Dermis microvascular lymphatic vessel endothelial cell (primary cell): ENCODE measurements at places on chromosomes 12 and 14.

DNA sequence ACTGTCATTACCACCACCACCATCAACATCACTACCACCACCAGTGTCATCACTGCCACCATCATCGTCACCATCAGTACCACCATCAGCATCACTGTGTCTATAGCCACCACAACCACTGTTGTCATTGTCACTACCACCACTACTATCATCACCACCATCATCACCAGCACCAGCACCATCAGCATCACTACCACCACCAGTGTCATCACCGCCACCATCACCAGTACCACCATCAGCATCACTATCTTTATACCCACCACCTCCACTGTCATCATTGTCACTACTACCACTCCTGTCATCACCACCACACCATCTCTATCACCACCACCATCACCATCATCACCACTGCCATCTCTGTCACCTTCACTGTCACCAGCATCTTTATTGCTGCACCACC, 60.6 kb downstream of the BEGAIN start:
- no peak for DNase-seq

DNA sequence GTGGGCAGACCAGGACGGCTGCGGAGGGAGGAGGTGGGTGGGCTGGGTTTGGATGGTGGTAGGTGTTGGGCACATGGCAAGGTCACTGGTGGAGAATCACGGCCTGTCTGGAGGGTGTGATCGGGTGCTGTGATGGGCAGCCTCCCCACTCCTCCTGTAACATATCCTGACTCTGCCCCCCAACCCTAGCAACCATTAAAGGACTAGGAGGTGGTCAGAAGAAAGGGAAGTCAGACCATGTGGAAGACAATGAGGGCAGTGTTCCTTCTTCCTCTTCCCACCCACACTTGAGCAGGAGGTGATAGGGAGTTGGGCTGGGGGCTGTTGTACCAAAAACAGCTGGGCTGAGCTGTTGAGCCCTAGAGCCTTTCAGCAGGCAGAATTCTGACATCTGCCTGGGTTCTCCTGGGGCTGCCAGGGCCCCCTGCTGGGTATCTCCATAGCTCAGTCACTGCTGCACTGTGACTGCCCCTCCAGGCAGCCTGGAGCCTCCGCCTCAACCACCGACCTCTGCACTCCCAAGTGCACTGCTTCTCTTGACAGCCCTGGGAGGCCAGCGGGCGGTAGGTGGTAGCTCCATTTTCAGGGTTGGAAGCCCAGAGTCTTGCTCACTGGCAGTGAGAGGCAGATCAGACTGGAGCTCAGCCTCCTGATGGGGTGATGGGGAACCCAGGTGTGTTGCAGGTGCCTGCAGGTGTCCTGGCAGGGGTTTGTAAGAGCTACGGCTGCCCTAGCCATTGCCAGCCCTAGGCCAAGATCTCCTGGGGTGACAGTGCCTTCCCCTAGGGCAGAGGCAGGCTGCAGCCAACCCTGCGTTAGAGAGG, 15.4 kb downstream of the VASH1 start:
- no peak for DNase-seq

- DNase-seq, result no peak
These were observed 76.7 kb downstream of the MON2 start for GRCh38 chr12:62543324-62543723.

- DNase-seq, result no peak
These were observed 106.0 kb upstream of the PRICKLE1 start for GRCh38 chr12:42695490-42695995.

DNA sequence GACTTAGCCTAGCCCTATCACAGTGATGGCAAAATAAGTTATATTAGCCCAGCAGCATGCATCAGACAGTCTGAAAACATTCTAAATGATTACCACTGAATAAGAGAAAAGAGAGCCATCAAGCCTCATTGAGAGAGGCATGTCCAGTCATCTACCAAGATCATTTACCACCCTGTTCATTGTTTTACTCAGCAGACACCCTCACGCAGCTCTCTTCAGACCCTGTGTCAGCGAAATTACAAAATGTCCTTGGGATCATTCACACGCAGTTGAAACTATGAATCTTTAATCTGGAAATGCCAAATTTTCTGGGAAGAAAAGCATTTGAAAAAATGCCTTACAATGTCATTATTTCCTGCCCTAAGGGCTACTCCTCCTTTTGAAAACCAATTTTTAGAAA, 89.5 kb downstream of the PTPRO start:
- DNase-seq, result no peak

DNA sequence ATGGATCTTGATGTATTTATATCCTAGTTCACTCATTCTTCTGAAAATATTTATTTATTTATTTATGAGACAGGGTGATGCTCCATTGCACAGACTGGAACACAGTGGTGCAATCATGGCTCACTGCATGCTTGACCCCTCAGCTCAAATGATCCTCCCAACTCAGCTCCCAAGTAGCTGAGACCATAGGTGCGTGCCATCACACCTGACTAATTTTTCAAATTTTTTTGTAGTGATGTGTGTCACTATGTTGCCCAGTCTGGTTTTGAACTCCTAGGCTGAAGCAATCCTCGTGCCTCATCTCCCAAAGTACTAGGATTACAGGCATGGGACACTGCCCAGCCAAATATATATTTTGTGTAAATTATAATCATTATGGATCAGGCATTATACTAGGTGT, 595.6 kb upstream of the ATP2B1 start:
- DNase-seq, result no peak

DNA sequence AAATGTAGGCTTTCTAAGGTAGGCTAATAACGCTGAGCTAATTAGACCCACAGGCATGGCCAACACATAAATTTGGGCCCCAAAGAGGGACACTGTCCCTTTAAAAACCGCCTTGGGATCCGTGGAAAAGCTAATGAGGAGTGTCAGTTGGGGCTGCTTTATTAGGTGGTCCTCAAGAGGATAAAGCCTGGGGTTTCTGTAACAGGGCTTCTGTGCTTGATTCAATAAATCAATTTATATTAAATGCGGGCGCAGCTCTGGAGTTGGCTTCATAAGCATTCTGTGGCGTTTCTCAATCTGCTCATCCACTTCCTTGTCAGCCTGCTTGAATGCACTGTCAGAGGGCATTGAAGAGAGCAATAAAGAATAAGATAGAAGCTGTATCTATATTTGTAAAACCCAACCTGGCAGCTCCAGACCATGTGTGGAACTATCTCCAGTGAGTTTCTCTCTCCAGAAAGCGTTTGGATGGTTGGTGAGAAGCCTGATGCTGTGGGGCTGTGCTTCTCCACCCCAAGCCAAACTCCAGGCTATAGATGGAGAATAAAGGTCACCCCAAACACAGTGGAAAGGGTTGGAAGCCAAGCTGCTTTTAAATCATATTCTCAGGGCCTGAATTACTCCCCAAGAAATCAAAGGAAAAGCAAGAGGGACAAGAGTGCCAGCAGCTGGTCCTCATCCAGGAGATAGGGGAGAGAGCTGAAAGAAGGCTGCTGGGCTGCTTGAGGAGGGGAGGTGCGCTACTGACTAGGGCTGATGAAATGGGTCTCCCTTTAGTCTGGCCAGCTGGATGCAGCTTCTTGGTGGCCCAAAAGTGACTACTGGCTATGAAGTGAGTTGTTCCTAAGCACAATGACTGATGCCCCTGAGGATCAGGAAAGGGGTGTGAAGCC, 222.0 kb downstream of the PPM1H start:
- DNase-seq, result no peak

GRCh38 chr14:35985474-35986218, 159.5 kb downstream of the BRMS1L start:
- DNase-seq, result no peak

GRCh38 chr12:14893506-14894250, 8.0 kb upstream of the MGP start:
- DNase-seq, result no peak
